ENCODE measurements at places on chromosomes 5 and 9.
A peak's percentile ranks its signal among the peaks of the same experiment; 100 is the strongest.

DNA sequence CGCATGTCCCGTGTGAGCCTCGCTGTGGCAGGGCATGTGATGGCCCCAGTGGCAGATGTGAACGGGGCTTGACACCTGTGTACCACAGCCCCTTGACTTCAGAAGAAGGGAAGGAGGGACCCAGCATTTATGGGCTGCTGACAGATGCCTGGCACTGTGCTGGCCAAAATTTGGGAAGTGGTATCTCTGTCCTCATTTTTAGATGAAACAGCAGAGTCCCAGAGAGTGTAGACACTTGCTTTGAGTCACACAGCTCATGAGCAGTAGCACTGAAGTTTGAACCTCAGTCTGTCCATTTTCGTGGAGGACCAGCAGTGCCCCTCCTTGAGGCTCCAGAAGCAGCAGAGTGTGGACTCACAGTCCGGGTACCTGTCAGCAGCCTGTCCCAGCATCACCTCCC lies 16.5 kb downstream of the NEK6 start:
- no peak for DNase-seq

GRCh38 chr5:10936081-10936855 lies 175.2 kb upstream of the DAP start:
- no peak for DNase-seq

GRCh38 chr5:159571501-159572244 lies 241.4 kb upstream of the IL12B start:
- DNase-seq = no peak

GRCh38 chr9:134320126-134320867 lies 6.0 kb upstream of the RXRA start:
- DNase-seq = no peak

GRCh38 chr5:62653864-62654575 lies 75.4 kb downstream of the LRRC70 start:
- no peak for DNase-seq

DNA sequence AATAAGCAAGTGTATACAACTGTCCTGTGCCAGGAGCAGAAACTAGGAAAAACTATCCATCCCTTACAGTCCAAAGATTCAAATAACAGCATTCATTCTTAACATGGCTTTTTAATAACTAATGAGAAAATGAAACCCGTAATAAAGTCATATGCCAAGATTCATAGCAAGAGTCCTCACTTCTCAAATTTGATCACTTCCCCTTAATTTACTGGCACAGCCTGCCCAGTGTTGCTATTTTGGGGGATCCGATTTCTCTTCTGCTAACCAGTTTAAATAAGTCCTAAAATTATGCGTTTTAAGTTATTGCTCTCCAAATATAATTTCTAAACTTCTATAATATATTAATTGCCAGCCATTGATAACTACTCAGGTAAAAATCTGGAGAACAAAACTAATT lies 177.0 kb upstream of the PTGER4 start:
- no peak for DNase-seq

GRCh38 chr5:142134331-142135010 lies 25.9 kb downstream of the NDFIP1 start:
- DNase-seq = no peak

DNA sequence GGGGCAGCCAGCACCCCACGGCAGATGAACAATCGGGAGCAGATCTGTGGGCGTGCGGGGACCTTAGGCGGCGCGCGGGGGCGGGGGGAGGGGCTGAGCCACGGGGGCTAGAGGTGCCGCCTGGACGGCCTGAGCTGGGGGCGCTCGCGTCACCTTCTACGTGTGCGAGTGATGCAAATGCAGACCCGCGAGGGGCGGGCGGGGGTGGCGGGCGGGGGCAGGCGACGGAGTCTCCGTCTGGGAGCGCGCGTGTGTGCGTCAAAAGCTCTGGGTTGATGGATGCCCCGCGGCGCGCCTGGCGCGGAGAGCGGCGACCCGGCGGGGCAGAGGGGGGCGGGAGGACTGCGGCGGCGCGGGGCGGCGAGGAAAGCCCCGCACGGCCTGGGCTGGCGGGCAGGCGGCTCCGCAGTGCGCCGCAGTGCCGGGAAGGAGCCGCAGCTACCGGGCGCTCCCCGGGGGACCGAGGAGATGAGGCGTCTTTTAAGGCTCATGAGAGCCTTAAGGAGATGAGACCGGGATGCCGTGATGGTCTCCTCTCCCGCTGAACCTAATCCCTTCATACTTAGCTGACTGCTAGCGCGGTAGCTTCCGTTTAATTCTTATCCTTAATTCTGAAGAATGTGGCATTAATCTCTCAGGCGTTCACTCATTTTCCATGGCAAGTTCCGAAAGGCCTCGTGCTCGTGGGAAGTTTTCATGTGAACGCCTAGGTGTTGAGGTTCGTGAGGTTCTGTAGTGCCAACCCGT lies 1.5 kb downstream of the SV2C start:
- no peak for DNase-seq

DNA sequence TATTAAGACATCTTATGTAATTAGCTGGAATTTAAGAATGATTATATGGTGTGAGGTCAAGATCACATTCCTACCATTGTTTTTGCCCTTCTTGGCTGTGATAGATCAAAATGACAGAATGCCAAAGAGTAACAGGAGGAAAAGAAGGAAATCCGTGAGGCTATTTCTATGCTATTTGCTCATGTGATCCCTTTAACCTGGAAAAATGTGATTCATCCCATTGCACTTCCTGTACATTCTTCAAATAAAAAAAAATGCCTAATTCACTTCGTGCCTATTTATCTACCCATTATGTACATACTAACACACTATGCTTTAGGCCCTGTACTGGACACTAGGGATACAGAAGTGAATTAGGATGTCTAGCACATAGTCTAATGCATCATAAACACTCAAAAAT lies 154.1 kb upstream of the PAPPA start:
- no peak for DNase-seq

DNA sequence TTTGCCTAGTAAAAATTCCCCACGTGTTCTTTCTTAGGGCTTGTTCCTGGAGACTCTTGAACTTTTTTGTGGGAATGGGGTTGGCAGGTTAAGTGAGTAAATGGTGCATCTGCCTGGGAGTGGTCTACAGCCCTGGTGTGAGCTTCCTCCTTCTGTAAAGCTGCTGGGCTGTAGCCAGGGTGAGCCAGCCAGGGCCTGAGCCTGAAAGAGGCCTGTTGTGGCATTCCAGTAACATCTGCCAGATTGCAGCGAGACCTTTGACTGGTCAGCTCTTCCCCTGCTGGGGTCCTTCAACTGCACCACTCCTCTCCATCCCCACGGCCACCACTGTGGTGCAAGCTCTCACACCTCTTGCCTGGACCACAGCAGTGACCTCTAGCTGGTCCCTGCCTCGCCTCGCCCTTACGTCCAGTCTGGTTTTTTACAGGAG lies 47.5 kb downstream of the SLC22A5 start:
- DNase-seq = no peak

DNA sequence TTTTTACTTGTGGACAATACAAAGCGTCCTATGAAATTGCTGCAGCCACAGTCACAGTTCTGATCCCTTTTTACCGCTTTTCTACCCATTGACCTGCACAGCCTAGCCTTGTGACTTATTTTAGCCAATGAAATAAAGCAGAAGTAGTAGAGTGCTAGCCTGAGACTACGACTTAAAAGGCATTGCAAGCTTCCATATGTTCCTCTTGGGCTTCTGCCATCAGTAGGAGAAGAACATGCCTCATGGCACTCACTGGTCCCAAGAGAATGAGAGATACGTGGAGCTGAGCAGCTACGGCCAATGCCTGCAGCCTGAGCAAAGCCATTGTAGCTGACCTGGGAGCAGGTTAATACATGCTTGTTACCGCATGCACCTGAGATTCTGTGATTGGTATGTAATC lies 416.6 kb upstream of the CLINT1 start:
- DNase-seq = no peak

DNA sequence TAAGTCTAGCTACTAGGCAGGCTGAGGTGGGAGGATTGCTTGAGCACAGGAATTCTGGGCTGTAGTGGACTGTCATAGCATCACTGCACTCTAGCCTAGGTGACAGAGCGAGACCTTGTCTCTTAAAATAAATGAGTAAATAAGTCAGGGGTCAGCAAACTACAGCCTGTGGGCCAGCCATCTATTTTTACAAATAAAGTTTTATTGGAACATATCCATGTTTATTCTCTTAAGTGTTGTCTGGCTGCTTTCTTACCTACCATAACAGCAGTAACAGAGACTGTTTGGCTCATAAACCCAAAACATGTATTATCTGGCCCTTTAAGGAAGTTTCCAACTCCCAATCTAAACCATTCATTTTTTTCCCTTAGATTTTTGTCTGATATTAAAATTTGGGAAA lies 29.6 kb downstream of the DIMT1 start:
- no peak for DNase-seq

- no peak for DNase-seq
These were observed 95.3 kb downstream of the ZNF608 start for GRCh38 chr5:124650951-124651662.

DNA sequence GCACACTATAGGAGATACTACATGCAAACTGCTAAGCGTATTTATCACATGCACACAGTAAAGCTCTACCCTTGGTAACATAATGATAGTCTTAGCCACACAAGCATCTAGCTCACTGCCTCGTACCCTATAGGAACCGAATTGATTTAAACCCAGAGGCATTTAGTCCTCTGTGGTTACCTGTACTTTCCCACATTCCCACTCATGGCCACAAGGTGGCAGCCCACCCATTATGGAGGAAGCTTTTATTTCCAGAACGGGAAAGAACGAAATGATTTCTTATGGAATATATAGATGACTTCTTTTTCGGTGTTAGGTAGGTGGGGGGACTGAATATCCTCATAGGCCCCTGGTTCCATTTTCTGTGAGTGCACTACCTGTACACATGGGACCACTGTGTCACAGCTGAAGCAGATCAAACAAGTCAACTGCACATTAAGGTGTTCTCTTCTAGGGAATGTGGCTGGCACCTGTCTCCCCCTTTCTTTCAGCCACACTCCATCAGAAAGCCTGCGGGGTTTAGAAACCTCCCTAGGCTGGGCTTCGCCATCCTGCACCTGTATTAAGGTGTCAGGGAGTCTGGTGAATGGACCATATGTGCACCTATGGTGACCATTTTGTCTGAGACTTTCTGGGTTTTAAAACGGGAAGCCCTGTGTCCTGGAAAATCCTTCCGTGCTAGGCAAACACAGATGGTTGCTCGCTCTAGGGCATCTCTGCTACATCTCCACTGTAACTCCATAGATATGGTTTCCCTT lies 313.2 kb downstream of the SLIT3 start:
- peak; percentile 65 for DNase-seq

DNA sequence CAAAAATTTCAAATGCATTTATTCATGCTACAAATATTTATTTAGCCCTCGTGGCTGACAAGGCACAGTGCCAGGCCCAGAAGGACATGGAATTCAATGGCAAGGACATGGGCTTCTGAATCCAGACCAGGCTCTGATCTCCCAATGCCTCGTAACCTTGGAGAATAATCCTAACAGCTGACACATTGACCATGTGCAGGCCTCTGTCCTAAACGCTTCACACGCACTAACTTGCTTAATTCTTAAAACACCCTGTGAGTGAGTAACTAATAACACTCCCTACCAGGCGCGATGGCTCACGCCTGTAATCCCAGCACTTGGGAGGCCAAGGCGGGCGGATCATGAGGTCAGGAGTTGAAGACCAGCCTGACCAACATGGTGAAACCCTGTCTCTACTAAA lies 33.2 kb downstream of the MYO10 start:
- no peak for DNase-seq

GRCh38 chr9:111627260-111627963 lies 3.7 kb upstream of the DNAJC25 start:
- no peak for DNase-seq

DNA sequence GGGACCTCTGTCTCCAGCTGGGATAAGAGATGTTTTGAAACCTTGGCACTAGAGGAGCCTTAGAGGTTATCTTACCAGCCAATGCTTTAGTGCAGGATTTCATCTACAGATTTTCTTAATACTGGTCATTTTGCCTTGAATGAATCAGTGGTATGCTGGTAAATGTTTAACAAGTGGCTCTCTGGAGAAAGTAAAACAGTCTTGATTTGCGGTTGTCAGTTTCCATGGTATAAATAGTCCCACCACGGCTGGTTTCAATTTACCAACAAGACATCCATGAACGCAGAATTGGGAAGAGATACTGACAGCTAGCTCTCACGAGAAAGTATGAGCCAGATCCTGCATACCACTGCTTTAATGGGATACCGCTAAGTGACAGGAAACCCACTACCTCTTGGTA lies 56.7 kb upstream of the CXCL14 start:
- DNase-seq = no peak

GRCh38 chr5:176574297-176574591 lies 25.1 kb downstream of the CDHR2 start:
- DNase-seq = peak; percentile 6

DNA sequence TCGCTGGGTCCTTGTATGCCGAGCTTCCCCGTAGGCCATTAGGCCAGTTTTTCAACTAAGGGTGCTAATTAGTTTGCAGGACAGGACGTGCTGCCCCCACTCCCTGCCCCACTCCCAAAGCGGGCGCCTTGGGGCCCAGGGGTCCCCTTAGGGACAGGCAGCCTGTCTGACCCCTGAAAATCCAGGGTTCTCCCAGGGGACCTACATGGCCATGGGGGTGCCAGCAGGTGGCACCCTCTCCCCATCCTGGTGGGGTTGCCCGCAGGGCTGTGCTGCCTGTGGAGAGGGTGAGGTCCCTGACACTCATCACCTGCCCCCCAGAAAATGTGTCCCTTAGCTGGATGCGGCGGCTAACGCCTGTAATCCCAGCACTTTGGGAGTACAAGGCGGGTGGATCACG lies 8.5 kb upstream of the CCDC187 start:
- peak; percentile 31 for DNase-seq

DNA sequence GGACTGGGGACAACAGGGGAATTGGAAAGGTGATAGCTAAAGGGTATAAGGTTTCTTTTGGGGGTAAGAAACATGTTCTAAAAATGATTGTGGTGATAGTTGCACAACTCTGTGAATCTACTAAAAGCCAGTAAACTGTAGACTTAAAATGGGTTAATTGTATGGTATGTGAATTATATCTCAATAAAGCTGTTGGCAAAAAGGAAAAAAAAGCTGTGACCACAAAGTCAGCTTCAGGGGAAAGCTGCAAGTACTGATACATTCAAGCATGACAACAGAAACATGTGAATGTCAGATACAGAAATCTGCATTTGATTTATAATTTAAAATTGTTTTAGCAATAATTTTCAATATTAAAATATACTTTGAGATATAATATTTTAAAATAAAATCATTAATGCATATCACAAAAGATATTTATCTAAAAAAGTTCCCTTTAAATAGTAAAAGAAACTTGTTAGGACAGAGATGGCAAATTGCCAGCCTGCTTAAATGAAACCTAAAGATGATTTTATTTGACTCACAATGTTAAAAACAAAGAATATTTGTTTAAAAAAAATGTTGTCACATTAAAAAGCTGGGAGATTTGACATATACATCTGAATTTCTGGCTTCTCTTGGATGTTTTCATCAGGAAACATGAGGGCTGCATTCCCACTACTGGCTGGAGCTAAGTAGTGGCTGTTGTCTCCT lies 66.0 kb downstream of the TBCA start:
- DNase-seq = peak; percentile 58

DNA sequence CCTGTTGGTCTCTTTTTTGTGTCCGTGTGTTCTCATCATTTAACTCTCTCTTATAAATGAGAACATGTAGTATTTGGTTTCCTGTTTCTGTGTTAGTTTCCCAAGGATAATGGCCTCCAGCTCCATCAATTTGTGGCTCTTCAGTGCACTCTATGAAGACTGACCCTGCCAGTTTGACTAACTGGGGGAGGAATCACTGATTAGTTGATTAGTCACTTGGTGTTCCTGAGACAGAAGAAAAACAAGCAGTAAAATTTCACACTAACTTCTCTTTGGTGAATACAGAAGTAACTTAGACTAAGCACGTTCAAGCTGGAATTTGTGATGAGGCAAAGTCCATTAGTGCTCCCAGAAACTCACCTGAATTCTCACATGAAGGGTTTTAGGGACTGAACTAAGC lies 495.8 kb upstream of the RORB start:
- DNase-seq = no peak

All from SK-MEL-5 (cell line).